Left forelimb (tissue), 1 donor: ENCODE measurements at places on chromosomes 3 and 15.

- DNase-seq, result peak; percentile 75
Measured at GRCh38 chr3:55974421-55975165, 487.5 kb upstream of the WNT5A start.

GRCh38 chr3:4904811-4905695 lies 74.2 kb upstream of the BHLHE40 start:
- DNase-seq, result no peak

- no peak for DNase-seq
Measured at GRCh38 chr15:72078887-72079286, 39.1 kb downstream of the MYO9A start.

DNA sequence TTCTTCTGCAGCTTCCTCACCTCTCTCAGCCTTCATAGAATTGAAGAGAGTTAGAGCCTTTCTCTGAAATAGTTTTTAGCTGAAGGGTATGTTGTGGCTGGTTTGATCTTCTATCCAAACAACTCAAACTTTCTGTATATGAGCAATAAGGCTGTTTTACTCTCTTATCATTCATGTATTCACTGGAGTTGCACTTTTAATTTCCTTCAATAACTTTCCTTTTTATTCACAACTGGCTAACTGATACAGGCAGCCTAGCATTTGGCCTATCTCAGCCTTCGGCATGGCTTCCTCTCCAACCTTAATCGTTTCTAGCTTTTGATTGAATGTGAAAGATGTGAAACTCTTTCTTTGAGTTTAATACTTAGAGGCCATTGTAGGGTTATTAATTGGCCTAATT lies 109.3 kb downstream of the GTPBP8 start:
- no peak for DNase-seq

- DNase-seq, result no peak
Measured at GRCh38 chr3:125525153-125525552, 5.2 kb upstream of the SNX4 start.

GRCh38 chr3:28601291-28601690 lies 252.7 kb upstream of the AZI2 start:
- DNase-seq, result no peak

DNA sequence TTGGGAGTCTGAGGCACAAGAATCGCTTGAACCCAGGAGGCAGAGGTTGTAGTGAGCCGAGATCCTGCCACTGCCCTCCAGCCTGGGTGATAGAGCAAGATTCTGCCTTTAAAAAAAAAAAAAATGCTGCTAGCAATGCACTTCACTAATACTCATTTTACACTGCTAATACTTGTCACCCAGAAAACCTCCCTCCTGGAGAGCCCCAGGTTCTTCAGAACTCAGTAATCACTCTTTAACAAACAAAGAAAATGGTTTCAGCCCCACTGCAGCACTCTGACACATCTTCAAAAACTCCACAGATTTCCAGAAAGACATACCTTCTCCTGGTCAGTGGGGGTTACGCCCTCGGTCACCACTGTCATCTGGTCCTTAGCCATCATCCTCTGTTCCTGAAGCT lies 366.7 kb downstream of the SHQ1 start:
- no peak for DNase-seq

DNA sequence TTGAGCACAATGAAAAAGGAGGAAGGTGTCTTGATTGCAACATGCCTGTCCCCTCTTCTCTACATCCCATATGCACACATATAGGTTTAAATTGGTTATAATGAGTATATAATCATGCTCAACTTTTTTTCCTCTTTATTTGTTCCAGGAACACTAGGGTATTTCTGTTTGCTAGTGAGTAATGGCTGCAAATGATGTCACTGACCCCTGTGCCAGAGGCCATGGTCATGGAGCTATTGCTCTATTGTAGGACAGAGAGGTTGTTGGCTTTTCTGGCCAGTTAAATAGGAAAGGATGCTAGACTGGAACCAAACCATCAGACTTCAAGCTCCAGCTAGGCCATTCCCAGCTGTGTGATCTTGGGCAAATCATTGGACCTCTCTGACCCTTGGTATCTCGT lies 9.6 kb downstream of the ARHGEF3 start:
- DNase-seq, result no peak

- no peak for DNase-seq
Measured at GRCh38 chr3:82031596-82031995, 270.2 kb upstream of the GBE1 start.

DNA sequence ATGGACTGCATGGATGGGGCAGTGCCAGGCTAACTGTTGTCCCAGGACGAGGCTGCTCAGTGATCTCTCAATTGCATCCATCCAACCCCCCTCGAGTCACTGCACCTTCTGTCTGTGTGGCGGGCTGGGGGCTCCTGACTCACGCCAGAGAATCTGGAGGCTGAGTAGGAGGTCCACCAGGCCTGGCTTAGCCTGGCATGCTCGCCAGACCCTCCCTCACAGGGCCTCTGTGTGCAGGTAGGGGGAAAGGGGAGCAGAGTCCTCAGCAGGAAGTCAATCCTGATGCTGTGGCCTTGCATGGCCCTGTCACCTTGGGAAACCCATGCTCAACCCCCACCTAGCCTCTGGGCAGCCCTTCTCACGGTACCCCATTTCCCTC lies 140.6 kb downstream of the NUP210 start:
- no peak for DNase-seq

GRCh38 chr15:70742928-70743327 lies 20.4 kb downstream of the UACA start:
- DNase-seq, result no peak

- no peak for DNase-seq
Measured at GRCh38 chr15:85302271-85302670, 78.1 kb upstream of the AKAP13 start.

DNA sequence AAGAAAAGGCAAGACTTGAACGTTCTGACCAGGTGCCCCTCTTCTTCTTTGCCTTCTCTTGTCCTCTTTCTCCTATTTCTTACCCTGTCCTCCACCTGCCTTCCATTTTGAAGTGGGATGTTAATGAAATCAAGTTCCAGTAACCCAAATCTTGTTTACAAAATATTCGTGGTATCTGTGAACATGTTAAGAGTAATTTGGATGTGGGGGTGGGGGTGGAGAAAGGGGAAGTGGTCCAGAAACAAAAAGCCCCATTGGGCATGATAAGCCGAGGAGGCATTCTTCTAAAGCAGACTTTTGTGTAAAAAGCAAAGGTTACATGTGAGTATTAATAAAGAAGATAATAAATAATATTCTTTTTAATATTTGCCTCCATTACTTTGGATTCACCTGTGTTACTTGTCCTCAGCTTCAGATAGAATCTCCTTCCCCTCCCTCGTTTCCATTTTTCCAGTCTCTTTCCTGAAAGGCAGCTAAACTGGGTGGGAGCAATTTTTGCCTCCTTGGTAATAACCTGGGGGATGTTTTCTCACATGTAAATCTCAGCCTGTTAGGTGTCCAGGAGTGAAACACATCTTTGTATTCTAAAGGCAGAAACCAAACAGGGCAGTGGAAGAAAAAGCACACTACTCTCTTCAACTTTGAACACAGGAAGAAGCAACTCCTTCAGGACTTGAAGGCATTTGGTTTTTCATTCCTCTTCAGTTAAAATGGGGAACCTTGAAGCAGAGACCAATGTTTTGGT lies 3.2 kb downstream of the CHST2 start:
- DNase-seq, result no peak

GRCh38 chr15:68783226-68784058 lies 37.3 kb downstream of the ANP32A start:
- peak; percentile 2 for DNase-seq

GRCh38 chr3:134340362-134340981 lies 33.8 kb downstream of the AMOTL2 start:
- DNase-seq, result no peak

DNA sequence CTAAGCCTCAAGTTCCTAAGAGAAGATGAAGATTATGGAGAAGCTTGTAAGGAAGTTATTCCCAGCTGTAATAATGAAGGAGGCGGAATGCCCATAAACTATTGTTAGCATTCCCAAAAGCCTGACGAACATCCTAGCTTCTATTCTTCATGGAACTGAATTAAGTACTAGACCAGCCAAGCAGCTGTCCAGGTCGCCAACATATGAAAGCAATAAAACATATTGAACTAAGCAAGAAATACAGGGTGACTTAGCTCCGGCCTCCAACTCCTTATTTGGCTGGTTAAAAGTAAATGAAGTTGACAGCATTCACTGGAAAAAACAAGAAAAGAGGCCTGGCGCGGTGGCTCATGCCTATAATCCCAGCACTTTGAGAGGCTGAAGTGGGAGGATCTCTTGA lies 174.0 kb upstream of the TPM1 start:
- peak; percentile 42 for DNase-seq

- DNase-seq, result no peak
Measured at GRCh38 chr3:83938491-83938890, 1020.3 kb upstream of the CADM2 start.

- DNase-seq, result no peak
Measured at GRCh38 chr3:133117342-133117741, 79.2 kb downstream of the TMEM108 start.

DNA sequence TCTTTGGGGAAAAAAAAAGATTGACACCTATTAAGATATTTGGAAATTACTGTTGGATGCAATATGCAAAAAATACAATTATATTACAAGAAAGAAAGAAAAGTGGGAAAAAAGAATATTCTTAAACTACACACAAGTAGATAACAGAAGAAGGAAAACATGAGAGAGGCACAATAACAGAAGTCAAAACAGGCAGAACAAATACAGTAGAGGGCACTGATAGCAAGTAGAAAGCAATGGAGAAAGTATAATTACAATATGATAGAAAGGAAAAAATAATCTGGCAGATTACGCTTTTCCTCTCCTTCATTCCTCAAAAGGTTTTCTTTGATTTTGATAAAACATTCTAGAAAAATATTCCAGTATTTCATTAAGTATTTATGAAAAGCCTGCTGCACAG lies 72.1 kb downstream of the ADAM10 start:
- no peak for DNase-seq

- no peak for DNase-seq
Measured at GRCh38 chr3:155554777-155555451, 190.0 kb downstream of the PLCH1 start.

DNA sequence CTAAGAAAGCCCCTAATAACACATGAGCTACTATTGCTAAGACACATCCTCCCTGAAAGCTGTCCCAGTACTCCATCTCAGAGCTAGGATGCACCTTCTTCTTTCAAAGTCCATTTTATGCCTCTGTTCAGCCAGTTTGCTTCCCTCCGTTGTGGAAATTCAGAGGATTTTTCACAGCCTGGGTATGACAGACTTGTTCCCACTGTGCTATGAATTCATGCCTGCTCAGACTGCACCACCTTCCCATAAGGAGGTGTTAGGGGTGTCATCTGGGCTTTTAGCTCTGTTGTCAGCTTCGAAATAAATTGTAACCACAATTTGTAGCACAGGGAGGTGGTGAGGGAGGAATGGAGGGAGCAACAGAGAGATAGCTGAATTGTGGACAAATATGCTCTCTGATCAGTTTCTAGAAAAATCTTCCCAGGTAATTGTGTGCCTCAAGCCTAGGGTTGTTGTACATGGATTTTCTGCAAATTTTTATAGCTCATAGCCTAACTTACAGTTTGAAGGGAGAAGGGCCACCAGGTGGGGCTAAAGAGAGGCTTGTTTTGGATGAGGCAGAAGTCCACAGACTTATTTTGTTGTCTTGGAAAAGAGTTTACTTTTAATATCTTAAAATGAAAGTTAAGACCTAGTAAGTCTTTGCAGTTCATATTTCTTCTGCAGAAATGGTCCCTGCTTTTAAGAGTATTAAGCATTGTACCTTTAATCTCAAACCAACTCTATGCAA lies 462.0 kb downstream of the PDCD6IP start:
- DNase-seq, result no peak

GRCh38 chr3:185915642-185916041 lies 22.2 kb downstream of the TRA2B start:
- DNase-seq, result no peak

- DNase-seq, result no peak
Measured at GRCh38 chr3:109098079-109098644, 19.8 kb downstream of the MORC1 start.

- DNase-seq, result no peak
Measured at GRCh38 chr3:72628065-72628464, 220.2 kb downstream of the SHQ1 start.

DNA sequence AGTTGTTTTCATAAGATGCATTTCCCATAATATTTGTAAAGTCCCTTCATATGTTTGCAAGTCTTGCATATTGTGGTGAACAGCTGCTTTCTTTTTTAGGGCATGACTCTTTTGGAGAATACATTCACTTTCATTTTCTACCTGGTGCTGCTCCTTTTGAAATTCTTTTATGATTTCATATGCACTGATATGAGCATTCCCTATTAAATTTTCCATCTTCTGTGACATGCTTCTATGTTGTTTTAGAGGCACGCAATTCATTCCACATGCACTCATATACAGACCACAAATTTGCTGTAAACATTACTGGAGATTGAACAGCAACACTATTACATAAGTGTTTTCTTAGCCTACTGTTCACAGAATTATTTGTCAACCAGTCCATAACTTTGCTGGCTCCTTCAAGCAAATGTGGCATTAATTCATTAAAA lies 92.8 kb upstream of the TNFSF10 start:
- no peak for DNase-seq

GRCh38 chr3:136194409-136195257 lies 1.5 kb downstream of the MSL2 start:
- DNase-seq, result no peak

DNA sequence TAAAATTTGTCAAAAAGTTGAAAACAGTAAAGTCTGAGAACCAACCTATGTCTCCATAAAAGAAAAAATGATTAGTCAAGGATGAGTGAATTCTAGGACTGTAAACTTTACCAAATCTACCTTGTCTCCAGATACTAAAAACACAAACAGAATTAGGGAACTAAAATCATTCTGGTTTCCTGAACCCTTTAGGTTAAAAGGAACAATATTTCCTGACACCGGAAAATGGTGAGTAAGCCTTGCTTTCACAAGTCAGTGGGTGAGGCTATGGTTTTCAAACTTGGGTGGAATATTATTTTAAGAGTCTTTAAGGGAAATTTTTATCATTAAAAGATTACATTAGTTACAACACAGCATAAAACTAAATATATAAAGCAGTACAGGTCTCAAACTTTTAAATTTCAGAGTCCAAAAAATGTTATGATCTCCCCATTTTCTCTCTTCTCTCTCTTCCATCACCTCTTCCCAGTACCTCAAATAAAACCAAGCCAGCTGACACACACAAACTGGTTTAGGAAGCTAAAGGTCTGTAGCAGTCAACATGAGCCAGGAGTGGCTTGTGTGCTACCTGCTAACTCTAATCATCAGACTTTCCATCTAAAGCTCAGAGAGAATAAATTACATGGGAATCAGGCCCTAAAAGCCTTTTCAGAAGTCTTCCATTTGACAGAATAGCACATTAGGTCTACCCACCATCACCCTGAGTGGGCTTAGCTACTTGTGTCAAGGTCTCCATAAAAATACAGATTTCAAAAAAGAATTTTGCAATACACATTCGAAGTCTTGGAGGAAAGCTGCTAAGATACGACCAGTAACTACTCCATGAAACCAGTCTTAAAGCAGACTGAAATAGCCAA lies 2.2 kb downstream of the SLC12A6 start:
- DNase-seq, result no peak

DNA sequence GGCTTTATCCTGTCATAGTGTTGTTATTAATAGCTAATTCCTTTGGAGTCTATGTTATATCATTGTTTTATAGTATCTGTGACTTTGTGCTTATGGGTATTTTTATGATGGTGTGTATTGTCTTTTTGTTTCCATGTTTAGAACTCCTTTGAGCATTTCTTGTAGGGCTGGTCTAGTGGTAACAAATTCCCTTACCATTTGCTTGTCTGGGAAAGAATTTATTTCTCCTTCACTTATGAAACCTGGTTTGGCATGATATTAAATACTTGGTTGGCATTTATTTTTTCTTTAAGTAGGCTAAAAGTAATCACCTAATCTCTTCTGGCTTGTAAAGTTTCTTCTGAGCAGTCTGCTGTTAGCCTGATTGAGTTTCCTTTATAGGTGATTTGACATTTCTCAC lies 47.7 kb upstream of the ROBO1 start:
- DNase-seq, result no peak

GRCh38 chr3:31760654-31761053 lies 220.4 kb downstream of the OSBPL10 start:
- no peak for DNase-seq
